GM12892 (cell line): ENCODE measurements at places on chromosomes 7 and 10.

GRCh38 chr7:5418285-5418582 lies 5.4 kb downstream of the TNRC18 start:
- DNase-seq: no peak

GRCh38 chr7:35823440-35823839 lies 22.6 kb downstream of the SEPTIN7 start:
- DNase-seq: no peak

GRCh38 chr10:19302117-19302516 lies 253.5 kb downstream of the MALRD1 start:
- DNase-seq: no peak

- no peak for DNase-seq
Observed at GRCh38 chr7:158077934-158078910, 509.4 kb downstream of the PTPRN2 start.

GRCh38 chr7:103989785-103990767 lies 618 bp upstream of the RELN start:
- peak; percentile 13 for DNase-seq

DNA sequence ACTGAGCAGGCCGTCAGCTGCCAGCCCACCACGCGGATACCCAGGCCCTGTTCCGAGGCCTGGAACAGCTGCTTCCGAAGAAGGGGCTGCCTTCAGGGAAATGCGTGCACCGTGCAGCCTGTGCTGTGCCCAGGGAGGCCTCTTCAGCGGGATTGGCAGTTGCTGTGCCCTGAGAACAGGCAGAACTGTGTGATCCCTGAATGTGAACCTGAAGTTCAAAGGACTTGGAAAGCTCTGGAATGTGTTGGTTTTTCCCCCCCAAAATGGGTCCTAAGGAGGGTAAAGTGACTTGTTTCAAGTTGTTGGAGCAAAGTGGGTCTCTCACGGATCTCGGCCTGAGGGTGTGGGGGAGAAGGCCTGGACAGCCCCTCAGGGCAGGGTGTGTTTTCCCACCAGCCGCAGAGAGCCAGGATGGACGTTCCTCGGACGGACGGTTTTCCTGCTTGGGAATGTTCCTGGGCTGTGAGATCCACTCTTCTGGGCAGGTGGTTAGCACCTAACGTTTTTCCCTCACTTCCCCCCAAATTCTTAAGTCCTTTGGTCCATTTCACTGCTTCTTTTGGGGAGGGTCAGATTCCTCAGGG lies 2.1 kb downstream of the SPRN start:
- DNase-seq: no peak

DNA sequence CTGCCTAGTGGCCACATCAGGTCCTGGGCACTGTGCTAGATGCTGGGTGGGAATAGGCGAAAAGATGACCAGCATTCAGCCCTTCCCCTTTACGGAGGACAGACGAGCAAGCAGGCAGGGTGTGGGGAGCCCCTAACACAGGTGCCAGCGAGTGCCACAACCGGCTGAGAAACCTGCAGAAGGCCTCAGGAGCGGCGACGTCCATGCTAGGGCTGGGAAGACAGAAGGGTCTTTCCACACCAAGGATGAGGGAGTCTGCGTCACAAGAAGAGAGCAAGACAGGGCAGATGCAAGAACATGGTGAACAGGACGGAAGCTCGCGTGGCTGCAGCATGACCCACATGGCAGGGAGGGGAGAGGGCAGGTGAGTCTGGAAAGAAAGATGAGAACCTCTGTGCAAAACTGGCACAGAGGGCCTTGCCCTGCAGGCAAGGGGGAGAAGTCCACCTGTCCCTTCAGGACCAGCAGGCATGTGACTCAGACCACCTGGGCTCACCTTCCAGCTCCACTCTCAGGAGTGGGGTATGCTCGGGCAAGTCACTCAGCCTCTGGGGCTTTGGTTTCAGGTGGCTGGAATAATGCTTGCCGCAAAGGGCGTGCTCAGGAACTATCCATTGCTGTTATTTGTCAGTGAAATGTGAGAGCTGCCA lies 36.6 kb downstream of the KCNH2 start:
- no peak for DNase-seq

DNA sequence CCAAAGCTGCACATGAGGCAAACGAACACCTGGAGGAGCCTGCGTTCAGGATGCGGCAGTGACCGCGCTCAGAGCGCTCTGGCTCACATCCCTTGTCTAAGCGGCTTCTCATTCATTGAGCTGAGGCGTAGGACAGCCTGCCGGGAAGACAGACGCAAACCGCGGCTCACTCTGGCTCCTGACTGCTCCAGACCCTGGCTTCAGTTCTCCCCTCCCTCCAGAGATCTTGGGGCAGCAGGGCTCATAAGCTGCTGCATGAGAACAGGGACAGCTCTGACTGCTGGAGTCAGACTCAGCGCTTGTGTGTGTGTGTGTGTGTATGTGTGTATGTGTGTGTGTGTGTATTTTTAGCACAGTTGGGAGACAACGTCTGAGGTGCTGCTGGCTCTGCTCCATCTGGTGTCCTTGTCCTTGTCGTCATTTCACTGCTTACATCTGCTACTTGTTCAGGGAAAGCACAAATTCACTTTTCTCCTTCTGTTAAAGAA lies 15.8 kb upstream of the LYZL2 start:
- no peak for DNase-seq
